ENCODE measurements at places on chromosomes 4 and X.

DNA sequence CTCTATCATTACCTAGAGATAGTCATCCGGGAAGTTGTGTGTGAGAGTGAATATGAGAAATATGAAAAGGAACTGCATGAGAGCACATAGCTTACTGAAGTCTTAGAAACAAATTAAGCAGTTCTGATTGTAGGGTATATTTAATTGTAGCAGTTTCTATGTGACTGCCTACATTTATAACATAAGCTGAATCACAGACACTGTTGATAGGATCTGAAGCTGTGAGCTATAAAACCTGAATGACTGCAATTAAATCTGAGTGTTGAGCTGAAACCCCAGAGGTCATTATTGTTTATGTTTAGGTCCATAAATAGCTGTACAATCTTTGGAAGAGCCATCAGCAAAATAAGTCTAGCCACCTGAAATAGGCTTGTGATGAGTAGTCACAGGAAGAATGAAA, 210.1 kb upstream of the CXCL13 start:
- no peaks in the 10 kb centered on the region for H3K36me3 ChIP-seq
- H3K27me3 ChIP-seq = no peaks in the 10 kb centered on the region
- no peak overlapping the region for H3K27ac ChIP-seq

DNA sequence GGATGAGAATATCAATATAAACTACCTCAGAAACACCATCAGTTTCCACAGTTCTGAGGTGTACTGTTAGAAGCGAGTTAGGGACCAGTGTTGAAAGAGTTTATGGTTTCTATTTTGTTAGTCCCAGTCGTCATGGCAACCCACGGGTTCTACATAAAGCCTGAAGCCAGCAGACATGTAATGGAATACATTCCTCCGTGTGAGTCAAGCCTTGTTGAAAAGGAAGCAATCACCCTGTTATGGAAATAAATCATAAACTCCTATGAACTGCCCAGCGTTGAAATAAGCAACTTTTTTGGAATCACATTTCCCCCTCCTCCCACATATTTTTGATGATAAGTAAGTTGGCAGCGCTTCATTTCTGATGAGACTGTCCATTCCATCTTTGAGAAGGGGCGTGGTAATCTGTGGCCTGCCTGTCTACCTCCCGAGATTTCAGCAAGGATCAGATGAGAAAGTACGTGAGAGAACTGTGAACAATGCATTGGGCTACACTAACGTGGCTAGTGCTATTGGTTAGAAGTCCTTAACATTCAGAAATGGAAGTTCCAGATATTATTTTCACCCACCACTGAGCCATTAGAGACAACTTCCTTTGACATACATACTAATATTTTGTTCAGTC, 40.4 kb upstream of the PDHA1 start:
- H3K36me3 ChIP-seq = no peaks in the 10 kb centered on the region
- H3K4me3 ChIP-seq = no peak overlapping the region
- H3K27me3 ChIP-seq = no peaks in the 10 kb centered on the region
- no peaks in the 10 kb centered on the region for H3K4me1 ChIP-seq
- no peak for DNase-seq

GRCh38 chrX:9902656-9903055, 64.5 kb upstream of the CLDN34 start:
- H3K27me3 ChIP-seq = no peaks in the 10 kb centered on the region
- H3K27ac ChIP-seq = no peak overlapping the region
- no peaks in the 10 kb centered on the region for H3K4me1 ChIP-seq
- no peak overlapping the region for H3K4me3 ChIP-seq
- H3K36me3 ChIP-seq = no peaks in the 10 kb centered on the region

DNA sequence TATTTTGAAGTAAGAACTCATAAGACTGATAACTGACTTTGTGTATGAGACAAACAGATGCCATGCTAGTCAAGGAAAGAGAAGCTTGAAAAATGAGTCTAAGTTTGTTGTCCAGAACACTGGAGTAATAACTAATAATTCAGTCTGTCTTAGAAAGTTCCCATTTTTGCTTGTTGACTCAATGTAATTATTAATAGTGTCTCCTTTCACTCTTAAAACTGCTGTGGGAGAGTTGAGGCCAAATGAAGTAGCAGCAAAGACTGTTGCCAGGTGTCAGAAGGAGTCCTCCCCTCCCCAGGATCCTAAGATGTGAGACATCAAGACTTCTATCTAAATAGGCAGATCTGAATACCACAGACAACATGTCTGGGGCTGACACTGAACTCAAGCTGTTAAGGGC, 20.8 kb upstream of the FAM13A start:
- H3K36me3 ChIP-seq = no peaks in the 10 kb centered on the region
- DNase-seq = no peak
- H3K27ac ChIP-seq = no peak overlapping the region
- H3K27me3 ChIP-seq = no peaks in the 10 kb centered on the region
- no peaks in the 10 kb centered on the region for H3K4me1 ChIP-seq

All from thyroid gland (tissue), 4 donors.